ENCODE measurements at places on chromosomes 12 and 14. TPM values are rescaled to one million over a fixed set of nuclear protein-coding genes. Genes with fewer than 3 reads are reported as not detected.
A peak's percentile ranks its signal among the peaks of the same experiment; 100 is the strongest.

The SLCO1B1 gene
- not detected for total RNA-seq

The RHOJ gene
- 4.5 TPM for total RNA-seq

GRCh38 chr14:59823179-59823578, 47.4 kb downstream of the RTN1 start:
- DNase-seq: no peak

- DNase-seq: no peak
Measured at GRCh38 chr14:83253870-83254269, 1720.2 kb upstream of the SEL1L start.

DNA sequence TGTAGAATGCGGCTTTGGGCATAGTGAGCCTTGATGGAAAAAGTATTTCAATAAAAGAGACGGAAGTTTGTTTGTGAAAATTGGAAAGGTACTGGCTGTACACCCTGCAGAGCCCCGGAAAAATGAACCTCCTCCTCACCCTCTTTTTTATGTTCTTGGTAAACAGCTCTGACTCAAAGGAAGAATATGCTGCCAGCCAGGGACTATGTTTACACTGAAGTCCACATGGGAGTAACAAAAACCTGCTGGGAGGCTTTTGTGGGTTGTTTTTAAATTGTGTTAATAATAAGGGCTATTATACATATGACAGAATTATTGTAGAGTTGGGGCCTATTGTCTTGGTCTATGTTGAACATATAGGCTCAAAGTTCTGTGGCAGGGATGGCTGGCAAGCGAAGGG, 70.7 kb downstream of the TTC8 start:
- DNase-seq: no peak

DNA sequence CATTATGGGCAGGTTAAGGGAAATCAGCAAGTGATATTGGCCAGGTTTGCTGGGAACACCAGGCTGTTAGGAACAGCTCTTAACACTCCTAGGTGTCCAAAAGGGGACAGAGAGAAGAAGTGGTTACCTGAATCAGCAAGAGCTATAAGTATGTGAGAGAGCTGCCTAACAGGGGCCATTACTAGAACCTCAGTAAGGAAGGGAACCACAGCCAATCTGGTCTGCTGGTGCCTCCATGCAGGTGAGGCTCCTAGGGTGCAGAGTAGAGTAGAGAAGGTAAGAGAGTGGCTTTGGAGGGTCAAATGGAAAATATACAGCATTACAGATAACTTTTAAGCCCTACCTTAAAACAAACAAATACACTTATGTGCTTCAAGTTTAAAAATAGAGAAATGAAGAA, 36.6 kb upstream of the CCT2 start:
- DNase-seq: no peak

The CLECL1 gene
- not detected for total RNA-seq

DNA sequence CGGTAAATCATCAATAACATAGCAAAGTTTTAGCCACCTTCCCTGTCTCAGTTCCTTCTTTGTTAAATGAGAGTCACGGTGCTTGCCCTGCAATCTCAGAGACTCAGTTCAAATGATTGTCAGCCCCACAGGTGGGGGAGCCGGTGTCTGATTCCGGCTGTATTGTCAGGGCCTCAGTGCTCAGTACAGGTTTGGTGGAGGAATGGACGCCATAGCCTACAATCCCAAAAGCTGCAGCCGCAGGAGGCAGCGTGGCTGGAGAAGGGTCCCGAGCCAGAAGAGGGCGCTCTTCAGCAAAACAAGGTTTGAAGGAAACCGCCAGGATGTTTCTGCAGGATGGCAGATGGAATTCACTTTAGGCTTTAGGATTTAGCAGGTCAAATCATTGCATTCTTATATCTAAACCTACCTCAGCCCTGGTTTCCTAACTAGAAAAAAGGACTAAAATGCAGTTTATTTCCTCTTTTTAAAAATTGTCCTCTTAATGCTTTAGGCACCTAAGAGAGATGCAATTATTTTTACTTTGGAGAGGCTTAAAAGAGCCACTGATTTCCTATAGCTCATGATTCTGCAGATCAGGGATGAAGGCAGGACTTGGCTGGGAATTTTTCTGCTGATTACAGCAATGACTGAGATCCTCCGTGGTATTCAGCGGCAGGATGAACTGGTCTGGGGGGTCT, 29.2 kb downstream of the FOS start:
- peak; percentile 34 for DNase-seq

DNA sequence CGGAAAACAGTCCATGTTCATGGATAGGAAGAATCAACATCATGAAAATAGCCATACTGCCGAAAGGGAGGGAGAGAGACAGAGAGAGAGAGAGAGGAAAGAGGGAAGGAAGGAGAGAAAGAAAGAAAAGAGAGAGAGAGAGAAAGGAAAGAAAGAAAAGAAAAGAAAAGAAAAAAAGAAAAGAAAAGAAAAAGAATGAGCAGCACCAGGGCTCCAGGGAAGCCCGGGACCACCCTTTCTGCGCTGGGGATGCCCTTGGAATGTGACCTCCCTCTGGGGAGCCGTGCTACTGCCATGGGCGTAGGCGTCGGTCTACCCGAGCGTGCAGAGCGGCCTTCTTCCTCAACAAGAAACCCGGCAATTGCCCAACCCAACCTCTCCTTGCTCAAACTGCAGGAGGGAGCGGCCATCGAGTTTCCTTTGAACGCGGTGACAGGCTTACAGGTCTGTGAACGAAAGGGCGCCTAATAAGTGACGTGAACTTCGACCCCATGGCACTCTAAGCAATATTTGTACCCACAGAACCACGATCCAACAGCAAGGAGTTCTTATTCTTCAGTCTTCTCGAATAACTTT, 16.9 kb downstream of the OR6S1 start:
- DNase-seq: no peak

GRCh38 chr12:15044471-15044870, 71.6 kb downstream of the PDE6H start:
- no peak for DNase-seq

The NFATC4 gene
- 2.9 TPM for total RNA-seq

DNA sequence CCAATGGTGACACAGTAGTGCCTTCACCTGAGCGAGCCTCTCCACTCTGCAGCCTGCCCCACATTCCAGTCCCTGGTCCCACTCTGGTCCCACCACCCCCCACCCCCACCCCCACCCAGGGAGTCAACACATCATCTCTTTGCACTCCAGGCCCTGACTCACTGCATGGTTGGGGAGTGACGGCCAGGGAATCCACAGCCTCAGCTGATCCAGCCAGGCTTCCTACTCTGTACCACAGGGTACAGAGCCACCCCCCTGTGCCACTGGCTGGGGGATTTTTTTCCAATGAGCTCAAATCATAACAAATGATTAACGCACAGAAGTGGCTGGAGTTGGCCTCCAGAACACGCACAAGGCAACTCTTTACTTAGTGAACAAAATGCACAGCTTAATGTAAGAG, 233.7 kb downstream of the NTF3 start:
- DNase-seq: no peak

The MAP3K9 gene
- 11.4 TPM for total RNA-seq

DNA sequence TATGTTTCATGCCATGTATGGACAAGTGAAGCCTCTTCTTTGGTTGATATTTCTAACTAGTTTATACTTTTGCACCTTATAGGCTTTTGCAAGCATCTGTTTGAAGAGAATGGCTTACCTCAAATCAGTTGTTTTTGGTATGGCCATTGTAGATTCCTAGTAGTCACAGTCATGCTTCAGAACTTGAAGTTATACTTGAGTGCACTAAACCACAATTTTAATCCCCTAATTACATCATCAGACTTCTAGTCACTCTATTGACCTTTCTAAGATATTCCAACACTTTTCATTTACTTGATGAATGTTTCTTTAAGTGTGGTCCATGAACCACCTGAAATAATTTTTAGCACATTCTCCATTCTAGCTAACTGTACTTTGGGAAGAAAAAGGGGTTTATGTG, 18.6 kb upstream of the KLRB1 start:
- no peak for DNase-seq

The IL22 gene
- not detected for total RNA-seq

GRCh38 chr14:89201645-89202044, 215.4 kb downstream of the FOXN3 start:
- no peak for DNase-seq

GRCh38 chr14:50089208-50089607, 27.2 kb downstream of the VCPKMT start:
- no peak for DNase-seq

All from frontal cortex (tissue), 4 donors.